Stimulated activated CD8-positive, alpha-beta memory T cell treated with anti-CD3 and anti-CD28 coated beads, Interleukin-4, amount 100 ng/mL, for 1 hour (primary cell): ENCODE measurements at places on chromosomes 7 and 10.

DNA sequence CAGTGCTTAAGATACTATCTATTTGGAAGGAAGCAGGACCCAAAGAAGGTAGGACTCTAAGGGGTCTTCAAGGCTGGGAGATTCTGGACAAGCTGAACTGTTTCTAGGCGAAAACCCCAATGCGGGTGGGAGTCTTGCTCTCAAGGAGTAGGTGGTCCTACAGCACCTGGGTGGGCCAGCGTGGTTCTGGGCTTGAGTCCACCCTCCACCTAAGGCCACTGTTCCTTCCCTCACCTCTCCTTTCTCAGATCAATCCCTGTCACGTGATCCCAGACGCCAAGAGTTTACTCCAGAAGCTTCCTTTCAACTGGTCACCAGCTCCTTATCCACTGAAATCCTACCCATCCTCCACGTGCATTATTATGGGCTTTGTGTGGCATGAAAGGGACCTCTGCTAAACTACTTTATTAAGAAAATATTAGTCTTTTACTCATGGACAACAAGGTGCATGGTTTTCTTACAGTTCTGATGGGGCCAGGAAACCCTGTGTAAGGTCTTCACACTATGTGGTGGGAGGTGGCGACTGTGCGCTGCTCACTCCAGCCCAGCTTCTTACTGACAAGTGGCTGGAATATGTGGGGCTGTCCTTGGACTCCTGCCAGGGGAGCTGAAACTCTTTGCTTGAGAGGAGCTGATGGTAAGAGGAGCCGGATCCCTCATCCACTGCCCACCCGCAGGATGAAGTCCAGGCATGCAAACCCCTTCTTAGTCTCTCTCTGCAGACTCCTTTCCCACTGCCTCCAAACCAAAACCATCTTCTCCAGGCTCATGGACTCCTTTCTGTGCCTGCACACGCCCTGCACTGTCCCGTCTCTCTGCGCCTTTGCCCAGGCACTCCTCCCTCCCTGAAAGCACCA, 1.6 kb downstream of the ZNF746 start:
- no peak for DNase-seq

GRCh38 chr10:31064348-31064747, 32.7 kb upstream of the ZNF438 start:
- DNase-seq: no peak

GRCh38 chr7:18520450-18521235, 25.1 kb downstream of the HDAC9 start:
- no peak for DNase-seq

GRCh38 chr7:120467676-120468075, 194.7 kb downstream of the KCND2 start:
- no peak for DNase-seq

DNA sequence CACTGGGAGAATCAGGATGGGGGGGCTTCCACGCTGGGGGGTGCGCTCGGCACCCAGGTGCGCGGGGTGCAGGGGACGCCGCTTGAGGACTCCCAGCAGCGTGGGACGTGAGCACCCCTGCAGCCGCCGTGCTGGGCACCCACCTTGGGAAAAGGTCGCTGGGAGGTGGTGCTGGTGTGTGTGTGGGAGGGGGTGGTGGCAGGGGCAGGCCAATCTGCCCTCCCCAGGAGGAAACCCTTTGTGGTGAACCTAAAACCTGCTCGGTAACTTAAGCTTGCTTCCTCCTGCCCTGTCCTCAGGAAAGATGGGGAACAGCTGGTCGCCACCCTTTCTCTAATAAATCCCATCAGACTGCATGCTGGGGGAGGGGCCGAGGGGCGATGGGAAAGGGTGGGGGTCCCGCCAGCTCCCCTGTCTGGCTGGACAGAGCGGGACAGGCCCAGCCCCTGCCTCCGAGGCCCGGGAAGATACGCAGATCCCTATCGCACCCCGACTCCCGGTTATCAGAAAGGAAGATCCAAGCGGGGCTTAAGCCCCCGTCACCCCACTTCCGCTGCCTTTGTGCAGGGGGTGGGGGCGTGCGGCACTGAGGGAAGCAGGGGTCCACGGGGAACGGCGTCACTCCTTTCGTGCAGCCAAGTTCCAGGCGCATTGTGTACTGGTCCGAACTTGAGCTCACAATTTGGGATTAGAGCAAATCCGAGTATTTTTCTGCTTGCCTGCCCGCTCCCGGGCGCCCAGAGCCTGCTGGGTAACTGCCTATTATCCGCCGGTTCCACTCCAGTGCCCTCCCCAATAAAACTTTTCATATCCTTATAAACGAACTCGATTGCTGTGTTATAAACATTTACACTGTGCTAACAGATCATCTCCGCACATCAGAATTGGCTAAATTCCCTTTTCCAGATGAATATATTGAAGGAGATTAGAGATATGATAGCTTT, 64.6 kb downstream of the UNCX start:
- DNase-seq: no peak
